ENCODE measurements at places on chromosomes 2 and 18. TPM values are rescaled to one million over a fixed set of nuclear protein-coding genes. Genes with fewer than 3 reads are reported as not detected.

RAB6C gene
- total RNA-seq = not detected

CTDP1 gene
- 33.3 TPM for total RNA-seq

GRCh38 chr18:7749510-7749981 lies 182.4 kb downstream of the PTPRM start:
- H3K27ac ChIP-seq = no peak overlapping the region
- H3K4me3 ChIP-seq = no peak overlapping the region
- H3K36me3 ChIP-seq = no peaks in the 10 kb centered on the region
- no peaks in the 10 kb centered on the region for H3K27me3 ChIP-seq

RRM2 gene
- 1.3 TPM for total RNA-seq

- no peaks in the 10 kb centered on the region for H3K4me1 ChIP-seq
- H3K27ac ChIP-seq = no peak overlapping the region
- H3K36me3 ChIP-seq = no peaks in the 10 kb centered on the region
- no peak overlapping the region for H3K4me3 ChIP-seq
- DNase-seq = no peak
Measured at GRCh38 chr2:221088506-221088905, 483.6 kb downstream of the EPHA4 start.

DNA sequence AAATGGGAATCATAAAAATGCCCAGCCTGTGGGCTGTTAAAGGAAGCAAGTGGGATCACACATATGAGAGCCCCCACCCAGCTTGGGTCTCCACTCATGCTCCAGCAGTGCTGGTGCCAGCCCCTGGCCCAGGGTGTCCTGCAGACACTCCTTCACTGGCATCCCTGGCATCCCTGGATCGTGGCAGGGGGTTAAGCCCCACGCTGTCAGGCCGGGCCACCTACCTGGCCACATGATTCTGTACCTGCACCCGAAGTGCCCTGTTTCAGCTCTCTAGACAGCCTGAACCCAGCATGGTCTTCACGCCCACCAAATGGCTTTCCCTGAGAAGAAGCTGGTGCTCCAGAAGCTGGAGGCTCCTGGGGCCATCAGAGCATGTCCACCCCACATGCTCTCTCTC lies 137.4 kb downstream of the INHBB start:
- no peak for DNase-seq
- no peaks in the 10 kb centered on the region for H3K36me3 ChIP-seq
- H3K27ac ChIP-seq = no peak overlapping the region
- no peaks in the 10 kb centered on the region for H3K4me1 ChIP-seq
- no peak overlapping the region for H3K4me3 ChIP-seq
- H3K27me3 ChIP-seq = no peaks in the 10 kb centered on the region

DNA sequence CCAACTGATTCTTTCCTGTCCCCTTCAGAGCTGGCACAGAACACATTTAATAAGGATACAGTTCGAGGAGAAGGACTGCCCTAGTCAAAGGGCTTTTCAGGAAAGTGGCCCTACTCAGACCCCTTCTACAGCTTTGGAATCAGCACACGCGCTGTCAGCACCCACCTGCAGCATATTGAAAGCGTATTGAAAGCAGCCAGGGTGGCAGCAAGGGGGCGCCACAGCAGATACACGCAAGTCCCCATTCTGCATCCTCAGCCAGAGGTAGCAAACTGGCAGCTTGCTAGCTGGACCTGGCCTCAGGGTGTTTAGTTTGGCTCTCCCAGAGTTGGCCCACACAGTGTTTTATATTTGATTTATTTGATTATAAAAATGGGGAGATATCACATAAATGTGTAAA lies 101.0 kb upstream of the NT5C1B start:
- no peaks in the 10 kb centered on the region for H3K4me1 ChIP-seq
- no peak for DNase-seq

DNA sequence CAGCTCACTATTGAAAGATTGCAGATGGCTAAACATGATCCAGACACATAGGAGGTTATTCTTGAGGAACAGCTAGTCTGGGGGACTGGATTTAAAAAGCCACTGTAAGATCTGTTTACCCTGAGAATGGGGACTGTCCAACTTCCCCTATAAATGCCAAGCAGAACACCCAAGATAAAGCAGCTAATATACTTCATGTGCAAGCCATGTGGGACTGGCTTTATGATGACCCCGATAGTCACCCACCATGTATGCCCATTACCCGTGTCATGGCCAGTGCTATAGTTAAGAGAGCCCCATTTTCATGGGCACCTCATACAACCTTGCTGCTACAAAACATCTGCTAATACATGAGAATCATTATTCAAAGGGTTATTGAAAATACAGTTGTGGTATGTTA lies 16.0 kb downstream of the YPEL5 start:
- no peaks in the 10 kb centered on the region for H3K27me3 ChIP-seq
- peaks cover 4% of the 10 kb centered on the region for H3K36me3 ChIP-seq
- no peak overlapping the region for H3K27ac ChIP-seq
- peaks cover 18% of the 10 kb centered on the region for H3K4me1 ChIP-seq
- peak; percentile 56 for DNase-seq

GAD1 gene
- not detected for total RNA-seq

DNA sequence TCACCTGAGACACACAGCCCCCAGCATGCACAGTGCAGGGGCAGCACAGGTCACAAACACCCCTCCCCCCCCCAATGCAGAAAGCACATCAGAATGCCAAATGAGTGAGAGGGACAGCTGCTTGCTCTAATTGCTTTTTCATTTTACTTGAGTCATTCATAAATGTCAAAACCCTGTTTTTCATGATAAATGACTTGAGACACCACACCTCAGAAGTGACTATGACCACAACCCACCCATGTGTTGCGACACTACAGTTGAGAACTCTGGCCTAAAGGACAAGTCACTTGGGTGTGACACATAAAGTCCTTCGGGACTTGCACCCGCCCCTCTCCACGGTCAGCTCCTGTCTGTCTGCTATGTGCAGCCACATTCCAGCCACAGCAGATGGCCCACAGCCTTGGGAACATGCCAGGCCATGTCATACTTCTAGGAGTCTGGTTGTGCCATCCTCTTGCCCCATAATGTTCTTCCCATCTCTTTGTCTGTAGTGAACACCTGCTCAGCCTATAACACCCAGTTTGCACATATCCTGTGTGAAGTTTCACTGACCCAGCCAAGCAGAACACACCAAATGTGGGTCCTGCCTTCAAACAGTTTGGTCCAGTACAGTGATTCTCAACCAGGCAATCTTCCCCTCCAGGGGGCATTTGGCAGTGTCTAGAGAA lies 30.2 kb upstream of the RIOK3 start:
- H3K27me3 ChIP-seq = no peaks in the 10 kb centered on the region
- H3K4me1 ChIP-seq = peaks cover 28% of the 10 kb centered on the region
- H3K36me3 ChIP-seq = no peaks in the 10 kb centered on the region
- H3K4me3 ChIP-seq = peak overlapping the region; percentile 38

Measured in B cell (primary cell).